Cardiac ventricle fibroblast (primary cell): ENCODE measurements at places on chromosomes 12 and 14. TPM values are rescaled to one million over a fixed set of nuclear protein-coding genes. Genes with fewer than 3 reads are reported as not detected.

The CISTR gene
- total RNA-seq, result not detected in 2 replicates

The SLC38A4 gene
- 0.05 and 0.12 TPM in 2 replicates for total RNA-seq

The TAS2R43 gene
- not detected in 2 replicates for total RNA-seq

The PLEKHG7 gene
- 0.06 TPM in 1 of 2 replicates, not detected in the other for total RNA-seq

The NKX2-1 gene
- not detected in 2 replicates for total RNA-seq

The PLA2G1B gene
- not detected in 2 replicates for total RNA-seq

The RIPK3 gene
- total RNA-seq, result 1.1 and 2.2 TPM in 2 replicates

The NINJ2 gene
- 0.20 TPM in 1 of 2 replicates, not detected in the other for total RNA-seq
